ENCODE measurements at places on chromosomes 7 and 10.

- DNase-seq, result no peak
Measured at GRCh38 chr10:4635388-4635787, 190.6 kb upstream of the AKR1E2 start.

DNA sequence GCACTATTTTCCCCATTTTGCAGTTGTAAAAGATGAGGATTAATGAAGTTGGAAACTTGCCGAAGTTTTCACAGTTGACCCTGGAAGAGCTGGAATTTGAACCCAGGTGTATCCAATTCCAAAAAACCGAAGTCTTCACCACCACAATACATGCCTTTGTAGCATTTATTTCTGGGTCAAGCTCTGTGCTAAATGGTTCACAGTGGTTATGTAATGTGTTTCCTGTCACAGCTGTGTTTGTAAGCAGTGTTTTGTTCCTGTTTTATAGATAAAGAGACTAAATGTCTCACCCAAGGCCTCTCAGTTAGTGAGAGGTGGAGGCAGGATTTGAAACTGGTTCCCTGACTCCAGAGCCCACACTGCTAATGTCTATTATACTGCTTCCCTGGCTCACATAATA, 17.6 kb downstream of the SFTPA2 start:
- DNase-seq, result no peak

DNA sequence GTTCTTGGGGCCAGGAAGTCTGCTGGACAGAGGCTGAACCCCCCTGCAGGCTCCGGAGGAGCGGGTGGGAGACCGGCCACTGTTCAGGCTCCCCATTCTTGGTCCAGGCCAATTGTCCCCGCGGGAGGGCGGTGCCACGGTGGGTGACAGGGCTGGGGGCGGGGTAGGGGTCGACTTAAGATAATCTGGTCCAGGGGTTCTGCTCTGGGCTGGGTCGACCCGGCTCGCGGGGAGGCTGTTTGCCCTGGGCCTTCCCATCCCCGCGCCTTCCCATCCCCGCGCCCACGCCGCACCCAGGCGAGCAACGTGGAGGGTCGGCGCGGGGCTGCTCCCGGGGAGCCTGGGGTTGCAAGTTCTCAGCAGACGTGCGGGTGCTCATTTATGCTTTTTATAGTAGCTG, 7.3 kb upstream of the GLRX3 start:
- DNase-seq, result no peak

DNA sequence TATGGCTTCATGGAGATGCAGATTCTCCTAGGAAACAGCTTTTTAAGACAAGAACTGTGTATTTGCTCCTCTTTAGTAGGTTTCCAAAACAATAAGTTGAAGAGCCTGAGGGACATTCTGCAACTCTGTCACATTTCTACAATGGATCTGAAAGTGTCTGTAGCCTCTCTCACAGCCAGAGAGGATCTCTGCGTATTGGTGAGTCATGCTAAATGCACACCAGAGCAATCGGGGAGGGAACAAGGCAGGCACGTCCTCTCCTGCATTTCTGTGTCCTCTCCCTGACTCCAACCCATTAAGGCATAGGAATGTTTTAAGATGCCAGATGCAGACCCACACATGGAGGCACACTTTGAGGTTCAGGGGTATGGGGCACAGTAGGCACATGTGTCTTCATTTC, 1126.4 kb upstream of the GHITM start:
- peak; percentile 11 for DNase-seq

- no peak for DNase-seq
Measured at GRCh38 chr7:47836503-47837202, 111.6 kb downstream of the PKD1L1 start.

- DNase-seq, result no peak
Measured at GRCh38 chr7:2640846-2641316, 9.1 kb downstream of the TTYH3 start.

DNA sequence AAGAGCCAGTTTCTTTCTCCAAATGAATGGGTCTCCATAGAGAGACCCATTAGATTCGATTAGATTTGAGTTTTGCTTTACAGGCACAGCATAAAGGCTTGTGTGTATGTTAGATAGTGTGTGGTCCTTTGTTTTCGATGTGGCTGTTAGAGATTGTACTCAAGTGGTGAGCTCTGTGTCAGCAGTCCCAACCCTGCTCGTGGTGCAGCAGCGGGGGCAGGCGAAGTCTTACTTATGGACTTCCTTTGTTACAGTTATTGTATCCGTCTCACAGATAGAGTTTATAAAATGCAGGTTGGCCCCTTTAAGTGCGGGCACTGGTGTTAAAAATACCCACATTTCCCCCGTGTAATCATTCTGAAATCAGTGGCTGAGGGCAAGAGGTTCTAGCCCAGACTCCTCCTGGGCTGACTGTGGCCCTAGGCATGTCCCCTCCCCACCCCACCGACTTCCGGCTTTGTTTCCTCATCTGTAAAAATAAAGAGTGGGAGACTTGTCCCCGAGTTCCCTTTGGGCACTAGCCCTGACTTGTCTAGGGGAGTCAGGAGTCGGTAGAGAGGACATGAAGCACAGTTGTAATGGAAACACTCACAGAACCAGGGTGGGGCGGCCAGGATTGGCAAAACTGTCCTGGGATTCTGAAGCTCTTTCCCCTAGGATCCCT, 28.6 kb downstream of the MTURN start:
- DNase-seq, result no peak

All from HFF-Myc (cell line).